OCI-LY7 (cell line): ENCODE measurements at places on chromosomes 7 and 10. TPM values are rescaled to one million over a fixed set of nuclear protein-coding genes. Genes with fewer than 3 reads are reported as not detected.

Gene STEAP4
- total RNA-seq, result not detected in 2 replicates

Gene CPEB3
- 2.9 and 3.2 TPM in 2 replicates for total RNA-seq

Gene CYP26C1
- 0.09 and 0.15 TPM in 2 replicates for total RNA-seq

Gene ABCB8
- 63.9 and 64.7 TPM in 2 replicates for total RNA-seq

Gene WEE2
- not detected in 2 replicates for total RNA-seq

Gene CCDC7
- 11.9 and 12.3 TPM in 2 replicates for total RNA-seq

Gene CPA4
- not detected in 2 replicates for total RNA-seq

Gene RPA3
- total RNA-seq, result 110 and 111 TPM in 2 replicates

Gene SPDYE1
- not detected in 2 replicates for total RNA-seq

Gene HOXA7
- 0.42 and 1.2 TPM in 2 replicates for total RNA-seq

Gene ODAD2
- 0.09 TPM in 1 of 2 replicates, not detected in the other for total RNA-seq

Gene MOGAT3
- total RNA-seq, result not detected in 2 replicates

Gene NYAP1
- total RNA-seq, result 0.10 and 0.50 TPM in 2 replicates

Gene ATRNL1
- total RNA-seq, result not detected in 2 replicates

Gene SCIN
- not detected in 2 replicates for total RNA-seq

Gene CPA2
- total RNA-seq, result not detected in 2 replicates

Gene RADIL
- 0.24 and 0.34 TPM in 2 replicates for total RNA-seq

Gene DNTT
- 0.18 and 0.32 TPM in 2 replicates for total RNA-seq

Gene PON1
- not detected in 2 replicates for total RNA-seq

Gene CUL1
- total RNA-seq, result 53.1 and 56.6 TPM in 2 replicates

Gene SLC26A4
- total RNA-seq, result 0.27 TPM in 1 of 2 replicates, not detected in the other

Gene FAM25C
- not detected in 2 replicates for total RNA-seq

Gene PDE6C
- total RNA-seq, result 0.13 TPM in 1 of 2 replicates, not detected in the other

Gene GRID2IP
- 0.32 and 0.41 TPM in 2 replicates for total RNA-seq

Gene NODAL
- total RNA-seq, result not detected in 2 replicates

Gene C10orf105
- total RNA-seq, result 0.09 and 0.15 TPM in 2 replicates

Gene MUC12
- not detected in 2 replicates for total RNA-seq

Gene PLPP4
- not detected in 2 replicates for total RNA-seq

Gene CTBP2
- total RNA-seq, result not detected in 2 replicates

Gene OR2A12
- total RNA-seq, result not detected in 2 replicates

Gene CYP2C8
- not detected in 2 replicates for total RNA-seq

Gene HOXA5
- total RNA-seq, result 7.4 and 7.9 TPM in 2 replicates

Gene TBC1D12
- total RNA-seq, result 1.9 and 2.2 TPM in 2 replicates

Gene WDFY4
- 80.0 and 85.6 TPM in 2 replicates for total RNA-seq

Gene GPR22
- not detected in 2 replicates for total RNA-seq
